Activated CD8-positive, alpha-beta memory T cell treated with anti-CD3 and anti-CD28 coated beads for 1 hour (primary cell): ENCODE measurements at places on chromosomes 2 and 18.

- DNase-seq = no peak
Measured at GRCh38 chr18:27887711-27888495, 289.0 kb downstream of the CDH2 start.

DNA sequence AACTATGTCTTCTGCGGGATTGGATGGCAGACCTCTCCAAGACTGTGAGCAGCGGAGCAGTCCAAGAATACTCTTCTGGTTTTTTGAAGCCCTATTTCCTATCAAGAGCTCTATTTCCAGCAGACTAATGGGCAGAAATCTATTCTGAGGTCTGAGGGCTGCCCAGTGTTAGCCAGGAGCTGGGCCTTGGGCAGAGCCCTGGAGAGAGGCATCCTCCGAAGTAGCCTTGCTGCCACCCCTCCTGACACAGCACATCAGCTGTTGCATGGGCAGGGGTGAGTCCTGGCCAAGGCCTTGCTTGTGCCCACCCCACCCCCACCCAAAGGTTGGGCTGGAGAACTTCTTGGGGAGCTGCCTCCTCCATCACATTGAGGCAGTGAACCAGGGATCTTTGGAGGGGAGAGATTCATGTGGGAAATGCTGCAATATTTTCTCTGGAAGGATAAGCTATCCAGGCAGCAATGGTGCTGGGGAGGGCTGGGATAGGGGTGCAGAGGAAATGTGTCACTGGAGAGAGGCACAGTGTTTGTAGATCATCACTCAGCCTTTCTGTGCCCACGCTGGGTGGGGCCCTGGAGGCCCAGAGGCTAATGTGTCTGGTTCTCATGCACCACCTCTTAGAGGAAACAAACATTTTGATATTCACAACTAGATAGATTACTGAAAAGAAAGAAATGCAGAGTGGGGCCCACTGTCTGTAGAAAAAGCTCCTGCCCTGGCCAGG lies 104.7 kb downstream of the VSNL1 start:
- no peak for DNase-seq

DNA sequence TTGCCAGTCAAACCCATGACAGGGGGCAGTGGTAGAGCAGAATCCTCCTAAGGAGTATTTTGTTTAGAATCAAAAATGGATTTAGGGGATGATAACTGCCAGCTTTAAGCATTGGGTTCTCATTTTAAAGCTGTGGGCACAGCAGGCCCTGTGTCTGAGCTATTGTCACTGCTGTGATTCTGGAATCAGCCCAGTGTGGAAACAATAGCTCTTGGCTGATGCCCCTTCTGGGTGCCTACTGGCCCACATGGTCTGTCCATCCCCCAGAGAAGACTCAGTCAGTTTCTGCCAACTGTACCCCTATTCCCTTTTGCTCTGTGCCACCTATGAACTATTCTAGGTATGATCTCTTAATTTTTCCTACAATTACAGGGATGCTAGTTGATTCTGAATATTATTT lies 91.7 kb upstream of the LRRTM1 start:
- no peak for DNase-seq

DNA sequence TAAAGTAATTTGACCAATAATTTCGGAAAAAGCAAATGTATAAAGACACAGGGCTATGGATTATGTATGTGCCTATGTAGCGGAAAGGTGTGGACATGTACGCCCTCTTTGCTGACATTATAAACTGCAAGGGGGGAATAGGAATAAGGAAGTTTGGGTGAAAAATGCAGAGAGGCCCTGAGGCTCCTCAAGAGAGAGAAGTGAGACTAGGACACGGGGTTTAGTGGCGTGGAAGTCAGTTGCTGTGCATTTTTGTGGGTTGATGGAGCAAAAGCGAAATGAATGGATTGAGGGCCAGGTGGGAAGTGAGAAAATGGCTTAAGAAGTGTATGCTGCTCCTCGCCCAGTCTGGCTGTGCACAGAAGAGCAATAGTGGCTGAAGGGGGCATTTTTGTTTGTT lies 96.2 kb upstream of the B3GNT7 start:
- no peak for DNase-seq

DNA sequence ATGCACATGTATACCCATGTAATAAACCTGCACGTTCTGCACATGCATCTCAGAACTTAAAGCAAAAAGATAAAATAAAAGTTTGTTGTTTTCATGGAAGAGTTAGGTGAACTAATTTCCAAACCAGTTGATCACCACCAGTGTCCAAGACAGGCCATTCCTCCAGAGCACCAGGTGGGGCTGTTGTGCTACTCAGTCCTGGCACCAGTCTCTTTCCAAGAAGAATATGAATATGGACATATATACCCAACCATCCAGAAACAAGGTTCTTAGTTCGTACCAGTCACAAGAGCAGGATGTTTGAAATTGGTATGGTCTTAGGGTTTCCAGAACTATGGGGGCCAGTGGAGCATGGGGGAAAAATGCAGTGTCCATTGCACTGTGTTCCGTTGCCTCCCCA lies 17.2 kb upstream of the TNP1 start:
- DNase-seq = no peak

- no peak for DNase-seq
Measured at GRCh38 chr2:174659069-174659900, 61.7 kb upstream of the WIPF1 start.
